ENCODE measurements at places on chromosomes 1 and 21.

GRCh38 chr1:113792471-113792870, 19.8 kb downstream of the RSBN1 start:
- no peak for DNase-seq

DNA sequence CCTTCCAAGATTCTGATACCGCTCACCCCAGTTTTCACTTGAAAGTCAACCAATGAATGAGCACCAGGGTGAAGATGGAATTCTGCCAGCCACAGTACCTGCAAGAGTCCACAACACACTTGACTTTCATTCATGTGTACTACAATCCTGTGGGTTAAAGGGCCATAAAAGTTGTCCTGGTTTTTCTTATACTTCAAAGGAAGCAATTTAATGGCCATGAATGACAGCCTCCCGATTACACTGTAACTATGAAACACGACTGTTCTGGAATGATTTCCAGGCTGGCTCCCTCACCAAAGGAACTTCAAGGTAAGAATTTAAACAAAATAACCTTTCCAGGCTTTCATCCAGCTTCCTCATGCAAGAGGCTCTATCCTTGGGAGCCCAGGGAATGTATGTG, 502.8 kb downstream of the SMYD3 start:
- no peak for DNase-seq

GRCh38 chr1:47219590-47220220, 12.3 kb downstream of the TAL1 start:
- no peak for DNase-seq

- no peak for DNase-seq
Observed at GRCh38 chr21:17854745-17855144, 35.6 kb upstream of the C21orf91 start.

GRCh38 chr1:12275370-12275769, 45.5 kb downstream of the VPS13D start:
- DNase-seq = peak; percentile 2

DNA sequence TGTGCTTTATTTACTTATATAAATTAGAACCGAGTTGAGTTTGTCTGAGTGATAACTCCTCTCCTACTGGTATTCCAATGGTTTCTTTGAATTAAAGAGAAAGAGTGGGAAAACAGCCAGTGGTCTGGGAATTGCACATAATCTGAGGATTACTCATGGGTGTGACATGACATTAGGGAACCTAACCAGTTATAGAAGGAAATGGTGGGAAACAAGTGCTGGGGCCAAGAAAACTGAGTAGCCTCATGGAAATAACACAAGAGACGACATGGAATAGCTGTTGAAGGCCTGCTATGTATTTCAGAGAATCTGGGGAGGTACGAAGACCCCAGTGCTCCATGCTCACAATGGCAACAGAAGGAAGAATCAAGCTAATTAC, 41.8 kb upstream of the LRRC52 start:
- DNase-seq = no peak

DNA sequence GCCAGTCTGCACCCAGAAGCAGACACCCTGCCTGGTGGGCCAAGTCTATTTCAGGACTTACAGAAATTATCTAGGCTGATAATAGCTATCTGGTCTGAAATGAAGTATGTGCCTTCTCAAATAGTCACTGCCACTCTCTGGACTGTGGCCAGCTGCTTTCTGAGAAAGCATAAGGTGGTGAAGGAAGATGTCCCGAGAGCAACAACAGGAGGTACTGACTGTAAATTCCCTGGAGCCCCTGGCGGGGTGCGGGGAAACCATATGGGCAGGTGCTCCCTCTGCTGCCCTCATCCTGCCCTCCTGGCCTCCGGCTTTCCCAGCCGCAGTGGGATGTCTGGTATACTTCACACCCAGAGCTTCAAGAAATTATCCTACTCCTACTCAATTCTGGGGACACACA, 86.8 kb downstream of the TGFBR3 start:
- no peak for DNase-seq

DNA sequence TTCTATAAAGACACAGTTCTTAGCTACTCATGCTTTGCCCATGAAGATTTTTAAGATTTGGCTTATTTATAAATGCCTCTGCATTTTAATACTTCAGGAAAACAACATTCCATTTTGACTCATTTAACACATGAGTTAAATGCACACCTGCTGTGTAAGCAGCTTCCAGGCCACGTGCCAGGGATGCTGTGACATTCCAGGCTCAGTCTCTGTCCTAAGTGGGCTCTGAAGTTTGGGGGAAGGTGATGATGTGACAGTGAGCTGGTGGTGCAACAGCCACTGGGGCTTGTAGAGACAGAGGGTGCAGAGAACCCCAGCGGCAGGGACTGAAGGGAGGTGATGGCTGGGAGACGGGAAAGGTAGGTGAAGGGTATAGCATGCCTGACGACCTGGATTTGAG, 40.7 kb downstream of the HHAT start:
- DNase-seq = no peak

DNA sequence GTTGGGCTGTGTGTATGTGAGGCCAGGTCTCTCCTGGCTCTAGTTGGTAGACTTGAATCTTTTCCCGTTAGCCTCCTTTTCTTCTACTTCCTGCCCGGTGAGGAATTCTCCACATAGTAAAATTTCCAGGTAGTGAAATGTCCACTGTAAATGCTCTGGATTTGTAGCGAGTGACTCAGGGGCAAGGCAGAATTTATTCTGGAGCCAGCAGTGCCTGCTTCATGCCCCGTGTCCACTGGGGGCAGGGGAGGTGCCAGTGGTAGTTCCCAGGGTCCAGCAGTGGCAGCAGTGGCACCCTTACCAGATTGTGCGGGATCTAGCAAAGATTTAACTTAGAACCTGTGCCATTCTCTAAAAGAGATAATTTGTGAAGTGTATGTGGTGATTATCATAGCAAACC, 74.5 kb upstream of the USP24 start:
- no peak for DNase-seq

All from activated effector memory CD4-positive, alpha-beta T cell treated with Interleukin-2 at 50 U/mL for 16 hours (primary cell).